ENCODE measurements at places on chromosomes 5 and 9. TPM values are rescaled to one million over a fixed set of nuclear protein-coding genes. Genes with fewer than 3 reads are reported as not detected.

The C9orf72 gene
- 12.0 TPM for total RNA-seq

The SET gene
- total RNA-seq = 595 TPM

The NXNL2 gene
- 0.86 TPM for total RNA-seq

The PCDHGB6 gene
- total RNA-seq = 0.22 TPM

The CCNO gene
- 12.1 TPM for total RNA-seq

The OTULINL gene
- total RNA-seq = 8.8 TPM

The CSF2 gene
- 0.30 TPM for total RNA-seq

The PPP2R2B gene
- total RNA-seq = not detected

The SLC6A3 gene
- total RNA-seq = not detected

The SMIM33 gene
- total RNA-seq = not detected

The PCDHGB7 gene
- total RNA-seq = 0.54 TPM

The SPATA31C1 gene
- not detected for total RNA-seq

The LHFPL2 gene
- total RNA-seq = 17.9 TPM

The HTR4 gene
- total RNA-seq = not detected

DNA sequence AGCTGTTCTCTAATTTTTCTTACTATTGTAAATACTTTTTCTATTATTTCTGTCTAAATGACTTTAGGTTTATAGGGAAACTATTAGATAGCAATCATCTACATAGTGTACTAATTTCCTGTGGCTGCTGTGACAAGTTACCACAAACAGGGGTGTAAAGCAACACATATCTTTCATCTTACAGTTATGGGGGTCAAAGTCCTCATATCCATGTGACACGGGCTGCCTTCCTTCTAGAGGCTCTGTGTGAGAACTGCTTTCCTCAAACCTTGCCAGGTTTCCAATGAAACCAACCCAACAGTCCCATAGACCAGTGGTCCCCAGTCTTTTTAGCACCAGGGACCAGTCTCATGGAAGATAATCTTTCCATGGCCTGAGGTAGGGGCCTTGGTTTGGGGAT is 189.1 kb downstream of the ROR2 start:
- DNase-seq = no peak

- no peak for DNase-seq
These were observed 9.7 kb upstream of the HSPB3 start for GRCh38 chr5:54445691-54446378.

DNA sequence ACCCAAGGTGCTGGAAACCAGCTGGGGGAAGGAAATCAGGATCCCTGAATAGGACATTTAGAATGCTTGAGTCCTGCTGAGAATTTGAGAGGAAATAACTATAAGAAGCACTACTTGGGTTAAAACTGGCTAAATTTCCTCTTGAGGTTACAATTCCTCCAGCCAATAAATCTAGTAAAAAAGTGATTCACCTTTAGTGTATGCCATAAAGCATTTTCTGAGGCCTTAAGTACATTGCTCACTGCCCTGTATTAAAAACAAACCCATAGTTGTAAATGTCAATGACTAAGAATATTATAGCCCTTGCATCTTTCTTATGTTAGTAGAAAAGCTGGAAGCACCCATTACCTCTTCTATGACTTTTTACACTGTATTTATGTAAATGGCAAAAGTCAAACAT is 634.7 kb upstream of the ARRDC3 start:
- peak; percentile 65 for DNase-seq

- DNase-seq = peak; percentile 48
These were observed 655.2 kb upstream of the RIOK2 start for GRCh38 chr5:97838214-97838613.

DNA sequence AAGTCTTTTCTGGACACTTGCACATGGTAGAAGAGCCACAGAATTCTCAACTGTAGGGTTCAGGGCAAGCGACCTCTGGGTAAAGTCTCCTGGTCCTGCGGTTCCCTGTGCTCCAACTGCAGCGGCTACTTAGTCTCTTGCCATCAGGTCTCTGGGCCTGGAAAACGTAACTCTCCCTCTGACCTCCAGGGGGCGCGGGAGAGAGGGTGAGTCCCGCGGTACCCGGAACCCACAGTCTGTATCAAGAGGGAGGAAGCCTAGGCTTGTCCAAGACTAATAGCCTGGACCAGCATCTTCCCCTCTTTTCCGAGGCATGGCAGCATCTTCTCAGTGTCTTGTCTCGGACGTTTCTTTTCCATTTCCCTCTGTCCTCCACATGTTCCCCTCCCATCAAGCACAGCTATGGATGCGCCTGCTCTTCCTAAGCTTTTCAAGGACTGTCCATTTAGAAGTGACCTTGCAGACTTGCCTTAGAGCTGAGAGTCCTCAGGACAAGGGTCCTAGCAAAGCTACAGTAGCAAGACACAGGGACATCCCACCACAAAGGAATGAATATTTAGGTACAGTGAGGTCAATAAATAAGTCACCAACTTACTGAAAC is 59.3 kb downstream of the FSTL4 start:
- DNase-seq = peak; percentile 41

DNA sequence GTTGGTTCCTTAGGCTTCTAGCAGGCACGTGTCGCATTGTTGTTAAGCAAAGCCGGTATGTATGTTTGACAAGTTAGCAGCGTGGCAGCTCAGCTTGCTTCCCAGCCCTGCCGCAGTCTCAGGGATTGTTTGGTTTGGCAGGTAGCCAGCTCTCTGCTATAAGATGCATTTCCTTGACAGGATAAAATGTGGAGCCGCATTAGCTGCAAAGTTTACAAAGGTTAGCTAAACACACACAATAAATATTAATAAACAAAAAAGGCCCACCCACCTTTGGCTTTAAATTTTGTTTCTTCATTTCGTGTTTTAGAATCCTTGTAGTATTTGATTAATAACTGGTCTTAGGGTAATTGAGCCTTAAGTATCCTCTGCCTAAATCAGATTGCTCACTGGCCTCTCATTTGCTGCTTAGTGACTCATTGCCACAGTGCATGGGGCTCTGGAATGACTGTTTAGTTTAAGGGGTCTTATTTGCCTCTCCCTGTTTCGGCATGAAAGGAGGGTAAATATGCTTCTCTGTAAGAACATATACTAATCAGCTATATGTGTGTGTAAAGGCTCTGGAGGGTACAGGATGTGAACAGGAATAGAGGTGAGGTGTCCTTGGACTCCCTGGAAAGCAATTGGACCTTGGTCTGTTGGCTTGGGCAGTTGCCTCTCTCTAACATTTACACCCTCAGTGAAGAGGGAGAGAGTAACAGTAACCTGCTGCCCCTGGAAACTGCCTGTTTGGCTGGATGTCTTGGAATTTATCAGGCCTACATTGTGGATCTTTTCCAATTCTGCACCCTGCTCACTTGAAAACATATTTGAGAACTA is 122.0 kb downstream of the GDNF start:
- DNase-seq = no peak

GRCh38 chr5:149869411-149869821 is 75.2 kb downstream of the PDE6A start:
- no peak for DNase-seq

GRCh38 chr9:38006163-38006562 is 62.9 kb downstream of the SHB start:
- DNase-seq = no peak

DNA sequence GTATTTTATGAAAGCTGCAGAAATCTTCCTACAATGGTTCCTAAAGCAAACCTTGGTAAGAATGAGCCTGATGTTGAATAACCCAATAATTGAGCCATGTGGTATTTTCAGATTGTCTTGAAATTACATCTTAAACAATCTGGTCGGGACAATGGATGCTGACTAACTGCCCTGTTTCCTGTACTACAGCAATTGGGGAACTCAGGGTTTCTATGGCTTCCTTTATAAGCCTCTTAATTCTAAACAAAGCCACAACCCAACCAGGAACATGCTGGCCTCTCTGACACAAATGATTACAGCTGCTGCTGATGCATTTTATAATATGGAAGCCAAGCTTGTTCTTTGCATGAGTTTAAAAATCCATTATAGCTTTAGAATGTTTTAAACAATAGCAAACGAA is 30.2 kb downstream of the PTPN3 start:
- DNase-seq = no peak

GRCh38 chr5:2532809-2533208 is 218.7 kb downstream of the IRX2 start:
- no peak for DNase-seq

DNA sequence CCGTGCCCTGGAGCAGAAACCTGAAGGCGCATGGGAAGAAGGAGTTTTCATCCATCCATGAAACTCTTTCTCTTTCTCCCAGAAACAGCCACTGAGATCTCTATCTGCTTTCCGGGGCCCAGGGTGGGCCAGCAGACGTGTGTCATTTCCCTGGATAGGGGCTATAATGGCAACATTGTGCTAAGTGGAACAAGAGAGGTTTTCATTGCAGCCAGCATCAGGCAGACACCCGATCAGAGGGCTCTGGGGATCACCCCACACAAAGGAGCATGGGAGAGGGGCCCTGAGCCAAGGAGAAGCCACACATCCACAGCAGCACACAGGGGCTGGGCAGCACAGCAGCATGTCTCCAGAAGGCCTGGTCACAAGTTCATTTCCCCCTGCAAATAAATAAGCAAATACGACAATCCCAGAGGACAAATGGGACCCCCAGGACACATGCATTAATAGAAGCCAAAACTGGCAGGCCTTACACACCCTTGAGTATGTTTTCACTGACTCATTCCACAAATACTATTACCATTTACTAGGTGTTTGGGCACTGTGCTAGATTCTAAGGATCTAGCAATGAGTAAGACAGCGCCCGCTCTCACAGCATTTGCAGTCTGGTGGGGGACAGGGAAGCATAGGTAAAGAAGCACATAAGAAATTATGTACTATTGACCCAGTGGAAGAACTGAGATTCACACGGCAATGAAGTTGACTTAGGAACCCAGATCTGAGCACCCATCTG is 4.3 kb upstream of the AFAP1L1 start:
- DNase-seq = no peak

DNA sequence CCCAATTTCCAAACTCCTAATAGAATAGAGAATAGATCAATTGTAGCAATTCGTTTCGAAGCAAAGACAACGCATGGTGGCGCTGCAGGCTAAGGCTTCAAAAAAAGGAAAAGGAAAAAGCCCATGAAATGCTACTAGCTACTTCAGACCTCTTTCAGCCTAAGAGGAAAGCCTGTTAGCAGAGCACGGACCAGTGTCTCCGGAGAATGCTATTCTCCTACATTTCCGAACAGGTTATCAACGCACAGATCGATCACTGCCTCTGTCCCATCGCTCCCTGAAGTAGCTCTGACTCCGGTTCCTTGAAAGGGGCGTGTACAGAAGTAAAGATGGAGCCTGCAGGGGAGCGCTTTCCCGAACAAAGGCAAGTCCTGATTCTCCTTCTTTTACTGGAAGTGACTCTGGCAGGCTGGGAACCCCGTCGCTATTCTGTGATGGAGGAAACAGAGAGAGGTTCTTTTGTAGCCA is at the start of gene PCDHB15:
PCDHB15 (plus strand) TSS at position 146 of the 468 bp plus-strand sequence; CDS start at position 330, 184 bp downstream.
- DNase-seq = no peak

GRCh38 chr5:68420476-68421344 is 205.2 kb downstream of the PIK3R1 start:
- no peak for DNase-seq

DNA sequence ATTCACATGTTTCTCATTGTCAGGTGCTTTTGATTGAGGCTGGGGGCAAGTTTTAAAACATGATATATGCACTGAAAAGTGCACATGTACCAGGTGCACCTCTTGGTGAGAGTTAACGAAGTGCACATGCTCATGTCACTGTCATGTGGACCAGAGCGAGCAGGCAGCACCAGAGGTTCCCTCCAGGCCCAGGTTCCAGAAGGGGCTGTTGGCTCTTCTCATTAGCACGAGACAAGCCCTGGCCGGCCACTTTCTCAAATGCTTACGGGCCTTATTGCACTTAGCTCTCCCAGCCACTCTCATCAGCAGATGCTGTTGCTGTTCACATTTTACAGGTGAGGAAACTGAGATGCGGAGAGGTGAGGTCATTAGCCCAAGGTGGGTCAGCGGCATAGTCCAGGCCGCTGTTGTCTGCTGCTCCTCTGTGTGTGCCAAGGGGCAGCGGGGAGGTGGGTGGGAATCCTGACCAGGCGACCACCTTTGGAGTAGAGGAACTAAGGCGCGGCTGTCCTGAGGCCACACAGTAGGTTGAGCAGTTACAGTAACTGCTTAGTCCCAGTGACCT is 27.4 kb downstream of the TENT4A start:
- DNase-seq = no peak

DNA sequence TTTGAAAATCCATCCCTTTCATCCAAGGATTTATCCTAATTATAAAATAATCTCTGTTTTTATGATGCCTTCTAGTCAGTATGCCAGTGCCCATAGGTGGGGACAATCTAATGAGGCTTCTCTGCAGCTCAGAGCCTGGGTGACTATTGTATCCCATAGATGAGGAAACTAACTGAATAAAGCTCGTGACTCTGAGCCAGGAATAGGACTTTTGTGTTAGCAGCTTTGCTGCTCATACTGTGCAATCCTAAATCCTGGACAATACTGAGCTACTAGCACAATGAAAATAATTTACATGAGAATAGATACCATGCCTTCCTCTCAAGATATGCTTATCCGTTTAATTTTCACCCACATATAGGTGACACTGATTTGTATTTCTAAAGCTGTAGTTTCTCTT is 443.0 kb downstream of the PLK2 start:
- DNase-seq = no peak

GRCh38 chr9:121926351-121926801 is 166.7 kb downstream of the TTLL11 start:
- DNase-seq = no peak

- DNase-seq = no peak
These were observed 206.4 kb downstream of the ENC1 start for GRCh38 chr5:74433896-74434829.

- no peak for DNase-seq
These were observed 68.7 kb downstream of the KCNN2 start for GRCh38 chr5:114430532-114430931.

- no peak for DNase-seq
These were observed 9.4 kb upstream of the GABRA6 start for GRCh38 chr5:161676103-161676502.

GRCh38 chr5:148873690-148874485 is 47.5 kb downstream of the ADRB2 start:
- no peak for DNase-seq

GRCh38 chr5:107414802-107415201 is 255.9 kb downstream of the EFNA5 start:
- no peak for DNase-seq

Data from HCT116 (cell line).